ENCODE measurements at places on chromosomes 6 and 20.

DNA sequence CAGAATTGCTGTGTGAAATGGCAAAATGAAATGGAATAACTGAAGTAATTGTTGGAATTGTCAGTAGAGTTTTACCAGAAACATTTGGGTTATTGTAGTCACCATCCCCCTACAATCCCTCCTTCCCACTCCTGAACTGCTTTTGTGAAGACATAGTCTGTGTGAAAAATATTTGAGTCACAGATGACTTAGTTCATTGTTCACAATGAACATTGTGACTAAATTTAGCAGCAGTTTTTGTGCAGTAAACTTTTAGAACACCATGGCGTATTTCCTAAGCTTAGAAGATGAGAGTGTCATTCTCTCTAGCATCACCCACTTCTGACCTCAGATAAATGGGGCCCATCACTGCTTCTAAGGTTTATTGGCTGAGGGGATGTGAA, 11.0 kb downstream of the OTOR start:
- DNase-seq: no peak

GRCh38 chr6:106927531-106928398, 46.8 kb downstream of the CD24 start:
- no peak for DNase-seq

DNA sequence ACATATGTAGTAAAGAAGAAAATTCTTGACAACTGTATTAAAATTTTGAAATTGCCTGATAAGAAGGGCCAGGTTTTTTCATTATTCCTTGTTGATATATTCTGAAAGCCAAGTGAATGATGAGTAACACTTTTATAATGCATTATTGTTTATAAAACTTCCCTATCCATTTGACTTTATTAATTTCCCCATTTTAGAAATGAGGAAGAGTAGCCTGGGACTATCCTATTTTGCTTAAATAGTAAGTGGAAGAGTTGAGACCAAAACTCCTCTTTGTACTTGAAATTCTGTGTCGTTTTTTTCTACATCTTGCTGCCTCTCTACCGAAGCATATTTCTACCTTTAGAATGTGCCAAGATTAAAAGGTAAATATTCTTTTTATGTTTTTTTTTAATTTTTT, 39.7 kb downstream of the TRMT11 start:
- DNase-seq: no peak

GRCh38 chr20:36969478-36970186, 18.1 kb upstream of the SAMHD1 start:
- DNase-seq: peak; percentile 48

DNA sequence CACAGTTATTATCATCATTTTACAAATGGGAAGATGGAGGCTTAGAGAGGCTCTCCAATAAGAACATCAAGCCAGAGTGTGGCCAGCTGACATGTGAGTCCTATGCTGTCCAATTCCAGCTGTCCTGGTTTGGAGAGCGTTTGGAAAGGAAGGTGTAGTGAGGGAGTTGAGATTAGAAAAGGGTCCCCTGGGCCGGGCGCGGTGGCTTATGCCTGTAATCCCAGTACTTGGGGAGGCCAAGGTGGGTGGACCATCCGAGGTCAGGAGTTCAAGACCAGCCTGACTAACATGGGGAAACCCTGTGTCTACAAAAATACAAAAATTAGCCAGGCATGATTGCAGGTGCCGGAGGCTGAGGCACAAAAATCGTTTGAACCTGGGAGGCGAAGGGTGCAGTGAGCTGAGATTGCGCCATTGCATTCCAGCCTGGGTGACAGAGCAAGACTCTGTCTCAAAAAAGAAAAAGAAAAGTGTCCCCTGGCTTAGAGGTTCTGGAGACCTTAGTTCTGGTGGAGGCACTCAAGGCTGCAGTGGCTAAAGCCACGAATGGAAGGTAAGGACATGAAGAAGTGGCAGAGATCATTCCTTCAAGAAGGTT, 22.1 kb upstream of the OVOL2 start:
- no peak for DNase-seq

GRCh38 chr6:11685481-11686093, 93.0 kb downstream of the ADTRP start:
- DNase-seq: no peak

DNA sequence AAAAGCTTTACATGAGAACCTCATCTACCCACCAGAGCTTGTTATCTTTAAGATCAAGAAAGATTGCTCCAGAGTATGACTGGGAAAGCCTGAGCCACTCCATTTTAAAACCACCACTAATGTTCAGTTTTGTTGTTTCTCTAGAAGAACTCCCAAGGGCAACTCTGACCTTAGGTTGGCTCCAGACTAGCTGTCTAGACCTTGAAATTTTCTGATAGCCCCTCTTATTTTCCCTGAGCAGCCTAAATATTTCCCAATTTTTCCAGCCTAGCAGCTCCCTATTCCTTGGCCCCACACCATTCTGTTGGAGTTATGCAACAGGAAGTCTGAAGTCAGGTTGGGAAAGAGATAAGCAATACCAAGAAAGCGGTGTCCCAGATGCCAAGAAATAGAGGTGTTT, 84.6 kb upstream of the TCF21 start:
- DNase-seq: no peak

GRCh38 chr6:30889921-30890645, 5.8 kb downstream of the DDR1 start:
- no peak for DNase-seq

GRCh38 chr6:151493804-151494234, at the start of gene CCDC170:
TSS of gene CCDC170 (plus strand) at chr6:151494017. CDS start at chr6:151494129, 112 bp downstream.
- peak; percentile 36 for DNase-seq

GRCh38 chr6:71333697-71334096, 45.1 kb downstream of the OGFRL1 start:
- no peak for DNase-seq

- no peak for DNase-seq
Observed at GRCh38 chr6:36698196-36698595, 570 bp downstream of the RAB44 start.

DNA sequence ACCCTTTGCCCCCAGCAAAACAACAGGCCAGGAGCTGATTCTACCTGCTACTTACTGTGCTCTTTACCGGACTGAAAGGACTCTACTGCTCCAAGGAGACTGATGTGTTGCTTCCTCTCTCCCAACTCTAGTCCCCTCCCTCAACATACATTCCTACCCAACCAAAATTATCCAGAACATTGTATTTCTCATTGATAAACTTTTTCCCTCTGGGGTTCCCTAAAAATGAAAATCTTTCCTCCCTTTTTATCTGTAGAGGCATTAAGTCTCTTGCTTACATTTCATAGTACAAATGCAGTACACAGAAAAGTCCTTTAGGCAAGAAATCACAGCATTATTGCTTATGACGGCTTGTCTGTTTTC, 940 bp upstream of the HS3ST5 start:
- DNase-seq: no peak

DNA sequence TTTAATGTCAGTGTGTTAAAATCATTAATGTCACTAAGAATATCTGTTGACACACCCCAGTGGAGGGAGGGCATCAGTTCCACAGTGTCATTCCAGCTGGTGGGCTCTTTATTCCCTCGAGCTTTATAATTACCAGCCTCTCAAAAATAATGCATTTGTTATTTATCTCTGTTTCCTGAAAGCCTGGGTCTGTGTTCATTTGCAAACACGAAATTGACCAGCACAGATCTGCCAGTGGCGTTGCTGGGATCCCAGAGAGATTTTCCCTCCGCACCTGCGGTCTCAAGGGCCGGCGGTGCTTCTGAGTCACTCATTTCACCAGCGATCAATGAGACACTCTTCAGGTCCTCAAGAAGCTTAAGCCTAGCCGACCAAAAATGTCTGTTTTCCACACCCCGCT, 5.7 kb upstream of the PYGB start:
- no peak for DNase-seq

DNA sequence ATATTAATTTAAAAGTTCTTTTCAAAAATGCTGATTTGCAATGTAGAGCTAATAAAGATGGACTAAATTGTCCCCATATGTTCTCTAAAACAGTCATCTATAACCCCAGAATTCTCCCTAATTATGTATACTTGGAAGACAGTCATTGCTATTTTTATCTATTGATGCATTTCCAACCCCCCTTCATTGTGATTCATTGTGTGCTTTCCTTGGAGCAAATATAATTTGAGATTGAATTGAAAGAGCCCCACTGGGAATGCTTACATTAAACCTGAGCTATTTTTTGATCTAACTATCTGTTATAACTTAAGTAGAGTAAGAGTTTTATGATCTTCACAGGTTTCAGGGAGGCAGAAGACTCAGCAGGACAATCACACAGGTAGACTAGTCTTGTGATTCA, 73.7 kb upstream of the PTCHD4 start:
- DNase-seq: no peak

DNA sequence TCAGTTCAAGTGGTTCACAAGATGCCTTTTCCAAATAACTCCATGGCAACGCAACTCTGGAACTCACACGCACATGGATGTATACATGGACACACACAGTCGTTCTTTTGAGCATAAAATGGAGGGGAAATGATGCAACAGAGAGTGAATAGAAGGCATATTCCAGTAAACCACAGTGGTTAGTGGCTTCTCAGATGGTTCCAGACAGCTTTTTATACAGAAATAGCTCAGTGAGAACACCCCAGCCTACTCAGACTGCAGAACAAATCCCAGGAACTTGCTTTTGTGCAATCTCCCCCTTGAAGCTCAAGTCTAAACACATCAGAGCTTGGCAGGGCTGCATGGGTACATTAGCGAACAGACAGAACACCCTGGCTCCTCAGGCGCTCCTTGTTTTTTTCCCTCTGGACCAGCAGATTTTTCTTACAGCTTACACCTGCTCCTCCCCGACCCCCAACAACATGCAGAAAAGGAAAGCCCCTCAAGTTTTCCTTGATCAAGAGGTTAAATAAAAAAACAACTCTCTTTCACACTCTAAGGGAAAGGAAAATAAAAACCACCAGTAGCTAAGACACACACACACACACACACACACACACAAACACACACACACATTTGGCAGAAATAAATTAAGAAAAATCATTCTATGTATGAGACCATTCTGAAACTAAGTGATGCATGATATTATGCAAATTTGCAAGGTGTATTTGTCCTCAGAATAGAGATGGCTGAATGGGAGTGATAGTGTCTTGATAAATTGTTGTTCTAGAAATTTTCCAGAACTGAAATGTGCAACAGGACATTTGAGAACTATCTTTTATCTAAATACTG, 51.2 kb upstream of the RANBP9 start:
- DNase-seq: peak; percentile 21

DNA sequence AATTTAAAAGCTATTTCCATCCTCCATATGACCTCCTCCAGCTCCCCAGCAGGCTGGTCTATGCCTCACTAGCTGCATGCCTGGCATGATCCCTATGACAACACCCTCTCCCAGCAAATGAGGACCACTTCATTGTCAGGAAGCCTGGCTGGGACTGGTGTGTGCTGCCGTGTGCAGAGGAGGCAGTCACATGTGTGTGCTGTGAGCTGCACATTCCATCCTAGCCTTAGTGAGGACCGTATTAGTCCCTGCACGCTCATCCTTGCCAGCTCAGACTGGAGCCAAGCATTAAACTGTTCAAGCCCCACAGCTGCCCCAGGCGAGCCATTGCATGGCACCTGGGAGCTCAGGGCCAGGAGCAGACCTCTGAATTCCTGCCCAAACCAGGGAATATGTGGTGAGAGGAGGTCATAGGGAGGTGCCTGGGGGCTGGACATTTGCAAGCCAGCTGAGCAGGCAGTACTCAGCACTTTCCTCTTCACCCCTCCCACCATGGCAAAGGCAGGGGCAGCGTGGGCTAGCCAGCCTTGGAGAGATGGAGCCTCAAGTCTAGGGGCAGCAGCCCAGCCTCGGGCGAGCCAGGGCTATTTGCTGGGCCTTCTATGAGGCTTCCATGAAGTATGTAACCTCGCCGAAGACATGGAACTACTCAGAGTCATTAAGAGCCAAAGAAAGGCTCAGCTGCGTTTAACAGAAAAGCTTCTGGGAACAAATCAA, 8.7 kb upstream of the CCN5 start:
- DNase-seq: no peak

DNA sequence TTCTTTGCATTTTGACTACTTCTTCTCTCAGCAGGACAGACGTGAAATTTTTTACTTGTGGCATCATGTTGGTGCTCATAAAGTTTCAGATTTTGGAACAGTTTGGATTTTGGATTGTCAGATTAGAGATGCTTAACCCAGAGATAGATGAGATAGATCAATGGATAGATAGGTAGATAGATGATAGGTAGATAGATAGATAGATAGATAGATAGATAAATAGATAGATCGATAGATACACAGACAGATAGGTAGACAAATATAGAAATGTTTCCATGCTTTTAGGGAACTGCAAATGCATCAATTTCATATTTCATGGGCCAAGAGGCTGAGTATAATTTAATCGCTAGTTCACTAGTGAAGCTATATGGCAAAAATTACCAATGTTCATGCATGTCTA, 981.5 kb upstream of the ADGRB3 start:
- DNase-seq: no peak

GRCh38 chr6:121666814-121667213, 231.4 kb downstream of the GJA1 start:
- no peak for DNase-seq

DNA sequence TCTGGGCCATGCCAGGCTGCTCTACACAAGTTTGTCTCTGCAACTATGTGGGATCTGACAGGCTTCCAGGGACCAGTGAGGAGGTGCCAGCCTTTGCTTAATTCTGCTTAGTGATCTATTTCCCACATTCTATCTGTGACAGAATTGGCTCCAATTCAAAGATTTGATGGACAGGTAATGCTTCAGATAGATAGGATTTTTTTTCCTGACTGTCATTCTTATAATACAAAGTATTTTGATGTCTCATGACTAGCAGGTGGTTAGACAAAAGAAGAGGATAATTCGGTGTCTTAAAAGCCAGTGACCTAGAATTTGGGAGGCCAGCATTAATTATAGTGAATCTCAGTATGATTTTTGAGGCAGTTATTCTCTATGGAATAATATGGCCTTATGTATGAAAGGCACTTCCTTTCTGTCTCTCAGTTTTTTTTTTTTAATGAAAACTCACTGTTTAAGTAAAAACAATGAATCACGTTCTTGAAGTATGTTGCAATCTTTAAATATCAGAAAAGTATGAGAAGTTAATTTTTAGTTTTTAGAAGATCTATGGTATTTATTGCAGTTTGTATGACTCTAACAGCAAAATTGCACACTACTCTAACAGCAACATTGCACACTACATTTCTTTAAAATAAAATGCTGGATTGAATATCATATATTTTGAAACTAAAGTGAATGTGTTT, 43.7 kb downstream of the TMEM200A start:
- no peak for DNase-seq

GRCh38 chr6:38187811-38188590, 368.5 kb downstream of the ZFAND3 start:
- DNase-seq: no peak

- no peak for DNase-seq
Observed at GRCh38 chr6:41277605-41278004, 8.9 kb downstream of the TREM1 start.

- no peak for DNase-seq
Observed at GRCh38 chr6:77447254-77447653, 16.0 kb downstream of the HTR1B start.
